ENCODE measurements at places on chromosomes 3 and 15.
A peak's percentile ranks its signal among the peaks of the same experiment; 100 is the strongest.

DNA sequence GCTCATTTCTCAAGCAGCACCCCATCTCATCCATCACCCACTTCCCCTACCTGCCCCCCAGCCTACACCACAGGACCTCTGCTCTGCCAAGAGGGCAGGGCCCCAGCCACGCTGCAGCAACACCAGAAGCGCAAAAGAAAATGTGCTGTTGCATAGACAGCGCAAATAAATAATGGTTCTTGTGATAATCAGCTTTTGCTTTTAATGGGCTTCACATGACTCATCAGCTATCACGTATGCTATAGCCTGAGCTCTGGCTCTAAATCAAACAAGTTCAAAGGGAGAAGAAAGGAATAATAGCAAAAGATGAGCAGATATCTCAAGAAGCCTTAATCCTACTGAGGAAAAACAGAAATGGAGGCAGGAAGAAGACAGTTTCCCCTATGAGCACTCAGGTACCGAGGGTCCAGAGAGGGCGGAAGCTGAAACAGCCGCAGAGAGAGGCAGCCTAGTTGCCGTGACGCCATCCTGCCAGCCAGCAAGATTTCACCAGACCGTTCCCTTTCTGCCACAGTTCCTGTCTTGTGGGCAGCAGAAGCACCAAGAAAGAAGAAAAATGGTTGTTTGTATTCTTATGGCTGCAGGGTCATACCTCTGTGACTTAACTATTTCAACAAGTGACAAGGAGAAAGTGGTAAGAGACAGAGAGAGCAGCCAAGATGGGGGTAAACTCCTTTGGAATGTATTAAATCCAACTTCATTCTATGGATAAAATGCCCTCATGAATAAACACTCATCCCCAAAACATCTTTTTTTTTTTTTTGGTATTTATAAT is 22.0 kb downstream of the RAB27A start:
- H3K36me3 ChIP-seq, result no peaks in the 10 kb centered on the region
- no peak for DNase-seq
- H3K27ac ChIP-seq, result no peak overlapping the region

DNA sequence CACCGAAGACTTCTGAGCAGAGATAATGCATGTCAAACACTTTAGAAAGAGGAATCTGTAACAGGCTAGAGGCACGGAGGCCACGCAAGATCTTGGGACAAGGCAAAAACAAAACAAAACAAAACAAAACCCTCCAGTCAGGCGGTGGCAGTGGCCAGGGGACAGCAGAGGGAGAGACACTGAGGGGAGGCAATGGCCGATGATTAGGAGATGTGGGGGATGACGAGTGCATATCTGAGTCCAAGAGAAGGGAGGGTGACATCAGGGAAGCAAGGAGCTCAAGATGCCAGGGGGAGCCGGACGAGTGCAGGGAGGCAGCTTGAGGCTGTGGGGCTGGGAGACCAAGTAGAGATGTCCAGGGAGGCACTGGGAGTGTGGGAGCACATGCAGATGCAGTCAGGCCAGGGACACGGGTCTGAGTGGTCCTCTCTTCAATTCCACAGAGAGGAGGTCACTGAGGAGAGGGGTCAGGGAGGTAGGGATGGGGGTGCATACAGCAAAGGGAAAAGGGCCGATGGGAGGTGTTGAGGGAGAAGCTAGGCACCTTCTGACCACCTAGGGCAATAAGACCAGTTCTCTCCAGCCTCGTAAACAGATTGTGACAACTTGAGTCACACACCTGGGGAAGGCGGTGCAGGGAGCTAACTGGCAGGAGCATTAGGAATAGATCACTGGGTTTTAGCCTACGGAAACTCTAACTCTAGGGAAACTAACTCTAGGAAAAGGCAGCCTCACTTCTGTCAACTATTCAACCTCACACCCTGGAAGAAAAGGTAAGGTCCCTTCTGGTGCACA is 29.6 kb downstream of the SLCO2A1 start:
- no peak for DNase-seq
- no peaks in the 10 kb centered on the region for H3K27me3 ChIP-seq
- H3K36me3 ChIP-seq, result no peaks in the 10 kb centered on the region
- no peak overlapping the region for H3K27ac ChIP-seq

GRCh38 chr3:198079771-198080520 is 119.9 kb downstream of the LMLN start:
- H3K4me1 ChIP-seq, result no peaks in the 10 kb centered on the region
- no peak for DNase-seq
- no peaks in the 10 kb centered on the region for H3K36me3 ChIP-seq

DNA sequence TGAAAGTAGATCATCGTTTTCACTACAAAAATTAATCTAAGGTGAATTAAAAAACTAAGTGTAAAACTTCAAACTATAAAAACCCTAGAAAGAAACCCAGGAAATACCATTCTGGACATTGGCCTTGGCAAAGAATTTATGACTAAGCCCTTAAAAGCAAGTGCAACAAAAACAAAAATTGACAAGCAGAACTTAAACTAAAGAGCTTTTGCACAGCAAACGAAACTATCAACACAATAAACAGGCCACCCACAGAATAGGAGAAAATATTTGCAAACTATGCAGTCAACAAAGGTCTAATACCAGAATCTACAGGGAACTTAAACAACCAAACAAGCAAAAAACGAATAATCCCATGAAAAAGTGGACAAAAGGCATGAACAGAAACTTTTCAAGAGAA is 302.0 kb downstream of the CHST2 start:
- DNase-seq, result no peak
- H3K27me3 ChIP-seq, result no peaks in the 10 kb centered on the region
- peaks cover 4% of the 10 kb centered on the region for H3K4me1 ChIP-seq
- H3K36me3 ChIP-seq, result no peaks in the 10 kb centered on the region

DNA sequence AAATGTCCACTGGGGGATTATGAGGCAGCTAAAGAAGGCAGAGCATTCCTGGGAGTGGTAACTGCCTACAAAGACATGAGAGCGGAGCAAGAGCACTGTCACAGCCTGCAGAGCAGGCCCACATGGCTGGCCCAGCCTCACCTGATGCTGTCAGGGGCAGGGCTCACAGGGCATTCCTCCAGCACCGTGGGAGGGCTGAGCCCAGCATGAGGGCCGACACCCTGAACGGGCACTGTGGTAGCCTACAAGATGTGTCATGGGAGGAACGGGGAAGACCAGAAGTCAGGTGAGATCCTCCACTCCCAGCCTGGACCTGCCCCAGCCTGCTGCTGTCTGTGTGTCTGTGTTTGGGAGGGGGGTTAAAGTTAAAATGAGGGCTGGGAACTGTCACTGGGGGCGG is 30.1 kb downstream of the CCDC12 start:
- DNase-seq, result no peak
- no peaks in the 10 kb centered on the region for H3K36me3 ChIP-seq
- H3K4me1 ChIP-seq, result peaks cover 12% of the 10 kb centered on the region
- H3K27me3 ChIP-seq, result no peaks in the 10 kb centered on the region
- H3K4me3 ChIP-seq, result no peak overlapping the region
- no peak overlapping the region for H3K27ac ChIP-seq

GRCh38 chr3:8606701-8607231 is 37.8 kb downstream of the SSUH2 start:
- no peaks in the 10 kb centered on the region for H3K36me3 ChIP-seq
- H3K27me3 ChIP-seq, result no peaks in the 10 kb centered on the region
- no peak overlapping the region for H3K4me3 ChIP-seq
- no peak for DNase-seq
- H3K27ac ChIP-seq, result no peak overlapping the region

- no peak overlapping the region for H3K4me3 ChIP-seq
- H3K4me1 ChIP-seq, result no peaks in the 10 kb centered on the region
- H3K27ac ChIP-seq, result no peak overlapping the region
- no peaks in the 10 kb centered on the region for H3K27me3 ChIP-seq
- H3K36me3 ChIP-seq, result peaks cover 3% of the 10 kb centered on the region
Measured at GRCh38 chr3:45716790-45717336, 27.7 kb downstream of the SACM1L start.

- no peaks in the 10 kb centered on the region for H3K27me3 ChIP-seq
- no peaks in the 10 kb centered on the region for H3K36me3 ChIP-seq
- DNase-seq, result no peak
- no peak overlapping the region for H3K4me3 ChIP-seq
- H3K27ac ChIP-seq, result no peak overlapping the region
Measured at GRCh38 chr3:14214764-14215163, 36.1 kb downstream of the LSM3 start.

GRCh38 chr3:197775317-197775716 is 15.7 kb upstream of the LRCH3 start:
- no peaks in the 10 kb centered on the region for H3K27me3 ChIP-seq
- H3K4me3 ChIP-seq, result no peak overlapping the region
- peaks cover 3% of the 10 kb centered on the region for H3K36me3 ChIP-seq
- no peak for DNase-seq
- no peak overlapping the region for H3K27ac ChIP-seq
- no peaks in the 10 kb centered on the region for H3K4me1 ChIP-seq

DNA sequence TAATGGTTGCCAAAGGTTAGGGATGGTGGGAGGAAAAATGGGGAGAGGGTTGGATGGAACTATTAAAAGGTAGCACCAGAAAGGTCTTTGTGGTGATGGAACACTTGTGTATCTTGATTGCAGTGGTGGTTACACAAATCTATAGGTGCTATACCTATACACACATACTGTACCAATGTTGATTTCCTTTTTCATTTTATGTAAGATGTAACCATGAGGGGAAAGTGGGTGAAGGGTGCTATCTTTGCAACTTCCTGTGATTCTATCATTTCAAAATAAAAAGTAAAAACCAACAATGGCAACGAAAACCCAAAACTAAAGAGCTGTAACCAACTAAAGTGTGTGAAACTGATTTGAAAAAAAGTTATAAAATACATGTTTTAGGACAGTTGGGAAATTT is 761 bp upstream of the ZNF35 start:
- H3K4me3 ChIP-seq, result no peak overlapping the region
- peaks cover 2% of the 10 kb centered on the region for H3K4me1 ChIP-seq
- H3K36me3 ChIP-seq, result peaks cover 3% of the 10 kb centered on the region
- DNase-seq, result no peak
- H3K27me3 ChIP-seq, result no peaks in the 10 kb centered on the region

DNA sequence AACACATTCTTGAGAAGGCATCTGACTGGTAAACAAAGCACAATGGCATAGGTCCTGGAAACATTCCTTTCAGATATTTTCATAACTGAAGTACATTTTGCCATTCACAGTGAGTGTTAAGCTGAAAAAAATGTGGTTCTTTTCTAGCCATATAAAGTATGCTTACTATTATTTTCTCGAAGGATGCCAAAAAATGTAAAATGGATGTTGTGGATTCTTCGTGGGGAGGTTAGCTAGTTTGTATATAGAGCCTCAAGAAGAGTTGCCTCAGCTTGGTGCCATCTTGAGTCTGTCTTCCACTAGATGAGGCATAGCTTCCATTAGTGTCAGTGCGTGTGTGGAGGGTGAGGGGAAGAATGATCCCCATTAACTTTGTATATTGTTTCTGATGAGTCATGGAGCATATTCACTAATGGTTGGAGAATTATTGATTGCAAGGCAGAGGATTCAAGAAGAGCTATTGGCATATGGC is 4.1 kb downstream of the MBNL1 start:
- H3K27ac ChIP-seq, result peak overlapping the region; percentile 99
- DNase-seq, result no peak
- peaks cover 3% of the 10 kb centered on the region for H3K4me1 ChIP-seq
- no peaks in the 10 kb centered on the region for H3K27me3 ChIP-seq
- H3K36me3 ChIP-seq, result no peaks in the 10 kb centered on the region

DNA sequence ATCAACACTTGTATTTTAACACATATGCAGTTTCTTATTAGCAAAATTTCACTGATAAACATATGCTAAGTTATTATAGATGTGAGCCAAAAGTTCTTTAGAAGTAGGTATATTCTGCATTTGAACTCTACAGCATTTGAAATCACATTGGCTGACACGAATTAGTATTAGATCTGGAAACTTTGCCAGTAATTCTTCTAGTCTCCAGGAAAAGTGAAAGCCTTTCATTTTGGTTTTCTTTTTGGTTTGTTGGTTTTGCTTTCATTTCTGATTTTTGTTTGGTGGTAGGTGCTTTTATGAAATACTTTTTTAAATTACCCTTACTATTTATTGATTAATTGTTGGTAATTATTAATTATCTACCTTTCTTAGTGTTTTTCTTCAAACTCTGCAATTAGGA is 72.9 kb downstream of the RBMS3 start:
- H3K4me1 ChIP-seq, result peaks cover 6% of the 10 kb centered on the region
- no peaks in the 10 kb centered on the region for H3K36me3 ChIP-seq
- H3K27ac ChIP-seq, result no peak overlapping the region

DNA sequence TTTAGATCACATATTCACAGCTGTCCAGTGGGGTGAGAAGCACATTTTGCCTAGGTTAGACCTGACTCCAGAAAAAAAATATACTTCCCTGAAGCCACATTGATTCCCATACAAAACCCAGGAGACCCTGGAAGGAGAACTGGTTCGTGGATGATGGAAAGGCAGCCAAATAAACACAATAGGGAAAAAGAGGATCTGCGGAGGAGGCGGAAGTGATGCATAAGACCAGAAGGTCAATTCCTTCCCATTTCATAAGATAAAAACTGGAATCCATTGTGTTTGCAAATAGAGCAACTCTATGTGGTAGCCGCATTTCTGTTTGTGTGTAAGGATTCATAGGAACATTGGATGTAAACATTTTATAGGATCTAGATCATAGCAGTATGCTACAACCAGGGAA is 781.9 kb upstream of the GRM7 start:
- no peaks in the 10 kb centered on the region for H3K4me1 ChIP-seq
- DNase-seq, result no peak
- H3K4me3 ChIP-seq, result no peak overlapping the region
- no peaks in the 10 kb centered on the region for H3K36me3 ChIP-seq
- no peak overlapping the region for H3K27ac ChIP-seq

- H3K4me1 ChIP-seq, result no peaks in the 10 kb centered on the region
- H3K4me3 ChIP-seq, result no peak overlapping the region
- H3K36me3 ChIP-seq, result no peaks in the 10 kb centered on the region
- DNase-seq, result no peak
Measured at GRCh38 chr15:39788800-39789565, 6.3 kb upstream of the FSIP1 start.

GRCh38 chr3:50177346-50177745 is 14.1 kb upstream of the GNAT1 start:
- DNase-seq, result no peak
- H3K36me3 ChIP-seq, result no peaks in the 10 kb centered on the region
- H3K4me3 ChIP-seq, result no peak overlapping the region

GRCh38 chr15:65184305-65184867 is 756 bp downstream of the CLPX start:
- DNase-seq, result peak; percentile 66
- peak overlapping the region; percentile 90 for H3K4me3 ChIP-seq
- peak overlapping the region; percentile 88 for H3K27ac ChIP-seq
- no peaks in the 10 kb centered on the region for H3K27me3 ChIP-seq
- H3K4me1 ChIP-seq, result no peaks in the 10 kb centered on the region

DNA sequence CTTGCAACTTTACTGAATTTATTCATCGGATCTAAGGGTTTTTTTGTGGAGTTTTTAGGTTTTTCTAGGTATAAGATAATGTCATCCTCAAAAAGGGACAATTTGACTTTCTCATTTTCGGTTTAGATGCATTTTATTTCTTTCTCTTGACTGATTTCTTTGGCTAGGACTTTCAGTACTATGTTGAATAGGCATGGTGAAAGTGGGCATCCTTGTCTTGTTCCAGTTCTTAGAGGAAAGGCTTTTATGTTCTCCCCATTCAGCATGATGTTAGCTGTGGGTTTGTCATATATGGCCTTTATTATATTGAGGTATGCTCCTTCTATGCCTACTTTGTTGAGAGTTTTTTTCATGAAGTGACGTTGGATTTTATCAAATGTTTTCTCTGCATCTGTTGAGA is 106.7 kb downstream of the FAM43A start:
- H3K27ac ChIP-seq, result no peak overlapping the region
- no peak overlapping the region for H3K4me3 ChIP-seq
- H3K4me1 ChIP-seq, result no peaks in the 10 kb centered on the region
- no peak for DNase-seq
- no peaks in the 10 kb centered on the region for H3K27me3 ChIP-seq
